ENCODE measurements at places on chromosomes 5 and 9.

DNA sequence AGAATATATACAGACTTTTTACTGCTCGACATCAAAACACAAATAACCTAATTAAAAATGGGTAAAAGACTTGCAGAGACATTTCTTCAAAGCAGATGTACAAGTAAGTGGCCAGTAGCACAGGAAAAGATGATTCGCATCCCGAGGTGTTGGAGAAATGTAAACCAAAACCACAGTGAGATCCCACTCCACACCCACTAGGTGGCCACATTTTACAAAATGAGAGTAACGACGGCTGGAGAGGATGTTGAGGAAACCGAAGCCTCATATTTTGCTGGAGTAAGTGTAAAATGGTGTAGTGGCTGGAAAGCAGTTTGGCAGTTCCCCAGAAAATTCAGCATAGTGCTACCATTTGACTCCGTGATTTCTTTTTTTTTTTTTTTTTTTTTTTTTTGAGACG, 21.3 kb upstream of the GBGT1 start:
- DNase-seq: peak; percentile 84

DNA sequence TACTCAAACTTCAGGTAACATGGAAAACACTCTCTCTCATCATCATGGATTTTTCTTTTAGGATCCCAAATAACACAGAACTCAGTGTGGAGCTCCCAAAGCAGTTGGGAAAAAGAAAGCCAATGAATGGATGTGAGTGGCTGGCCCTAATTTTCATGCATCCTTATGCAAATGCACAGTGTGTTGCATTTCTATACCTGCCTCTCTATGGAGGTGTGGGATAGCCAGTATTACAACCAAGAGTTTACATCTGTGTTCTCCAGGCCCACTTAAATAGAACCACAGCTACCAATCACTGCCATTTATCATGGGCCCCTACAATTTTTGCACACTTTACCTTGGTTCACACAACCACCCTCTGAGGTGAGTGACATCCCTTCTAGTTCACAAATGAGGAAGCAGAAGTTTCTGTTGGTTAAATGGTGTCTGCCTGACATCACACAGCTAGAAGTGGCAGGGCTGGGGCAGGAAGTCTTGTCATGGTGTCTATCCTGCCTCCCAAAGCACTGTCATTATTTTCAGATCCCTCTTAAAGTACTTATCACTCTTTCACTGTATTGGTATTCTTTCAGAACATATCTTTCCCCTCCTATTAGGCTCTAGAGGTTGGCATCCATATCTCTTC, 17.3 kb downstream of the MAMDC2 start:
- no peak for DNase-seq

GRCh38 chr9:12424243-12424642, 268.9 kb upstream of the TYRP1 start:
- no peak for DNase-seq

- DNase-seq: no peak
Observed at GRCh38 chr9:82192211-82192610, 203.6 kb downstream of the SPATA31D1 start.

GRCh38 chr5:88401228-88401627, 132.6 kb upstream of the TMEM161B start:
- peak; percentile 5 for DNase-seq

DNA sequence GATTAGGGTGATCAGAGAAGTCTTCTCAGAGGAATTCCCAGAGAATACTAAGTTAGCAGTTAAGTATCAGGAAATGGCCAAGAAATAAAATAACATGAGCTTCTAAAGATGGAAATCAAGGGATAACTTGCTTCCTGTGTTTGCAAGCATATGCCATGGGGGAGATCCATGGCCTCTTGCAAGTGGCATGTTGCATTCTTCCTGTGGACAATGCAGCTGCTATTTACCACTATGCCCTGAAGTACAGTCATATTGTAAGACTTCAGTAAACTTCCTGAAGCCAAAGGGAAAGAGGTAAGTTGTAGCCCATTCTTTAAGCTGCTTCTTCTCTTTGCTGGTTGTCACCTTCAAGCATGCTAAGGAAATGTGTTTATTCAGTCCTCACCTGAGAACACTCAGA, 154.7 kb upstream of the RUSC2 start:
- no peak for DNase-seq

DNA sequence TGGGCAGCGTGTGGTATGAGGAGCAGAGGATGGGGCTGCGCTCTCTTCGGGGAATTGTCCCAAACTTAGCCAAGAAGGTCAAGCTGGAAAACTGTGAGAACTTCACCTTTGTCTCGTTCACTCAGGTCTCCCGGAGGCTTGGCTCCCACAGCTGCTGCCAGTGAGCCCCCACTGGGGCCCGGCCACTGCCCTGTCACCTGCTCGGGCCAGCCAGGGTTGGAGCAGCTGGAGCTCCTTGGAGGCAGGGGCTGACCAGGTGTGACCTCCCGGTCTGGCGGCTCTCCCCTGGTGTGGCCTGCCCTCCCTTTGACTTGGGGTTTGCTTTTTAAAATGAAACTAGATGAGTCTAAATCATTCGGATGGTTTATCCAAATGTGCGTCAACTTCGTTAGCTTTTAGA, 58.0 kb downstream of the INIP start:
- DNase-seq: no peak

- peak; percentile 2 for DNase-seq
Observed at GRCh38 chr9:102631559-102631958, 363.6 kb upstream of the CYLC2 start.

DNA sequence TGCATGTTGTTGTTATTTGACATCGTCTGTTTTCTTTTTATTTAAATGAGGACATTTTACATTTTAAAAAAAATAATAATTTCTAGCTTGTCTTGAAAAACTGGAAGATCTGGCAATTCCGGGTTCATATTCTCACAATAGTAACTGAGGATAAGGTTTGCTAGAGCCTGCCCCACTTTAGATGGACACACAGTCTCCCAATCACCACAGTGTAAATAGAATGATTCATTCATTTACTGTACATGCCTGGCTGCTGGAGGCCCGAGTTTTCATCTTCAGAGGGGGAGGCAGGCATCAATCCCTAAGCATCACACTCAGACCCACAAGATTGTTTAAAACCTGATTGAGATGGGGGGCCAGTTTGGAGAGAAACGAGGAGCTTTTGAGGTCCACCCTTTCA, 2039.7 kb upstream of the WWC1 start:
- DNase-seq: peak; percentile 9

DNA sequence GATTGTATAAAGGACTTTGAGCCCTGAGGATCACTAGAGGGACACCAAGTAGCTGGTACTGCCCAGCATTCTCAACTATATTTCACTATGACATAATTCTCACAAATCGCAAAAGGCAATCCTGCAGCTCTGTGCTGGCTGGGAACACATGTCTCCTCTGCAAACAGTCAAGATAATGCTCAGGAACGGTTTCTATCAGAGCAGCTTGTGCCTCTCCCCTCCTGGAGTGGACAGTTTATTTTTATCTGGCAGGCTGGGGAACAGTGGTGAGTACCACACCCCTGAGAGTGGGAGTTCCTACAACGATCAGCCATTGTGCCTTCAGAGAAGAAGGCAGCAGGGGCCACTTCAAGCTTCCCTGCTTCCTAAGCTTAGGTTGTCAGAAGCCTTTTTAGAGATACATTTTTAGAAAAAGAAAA, 65.8 kb downstream of the ERAP1 start:
- DNase-seq: no peak

GRCh38 chr9:3161912-3162311, 318.0 kb upstream of the PUM3 start:
- DNase-seq: no peak

- no peak for DNase-seq
Observed at GRCh38 chr5:3778000-3778550, 182.4 kb downstream of the IRX1 start.

DNA sequence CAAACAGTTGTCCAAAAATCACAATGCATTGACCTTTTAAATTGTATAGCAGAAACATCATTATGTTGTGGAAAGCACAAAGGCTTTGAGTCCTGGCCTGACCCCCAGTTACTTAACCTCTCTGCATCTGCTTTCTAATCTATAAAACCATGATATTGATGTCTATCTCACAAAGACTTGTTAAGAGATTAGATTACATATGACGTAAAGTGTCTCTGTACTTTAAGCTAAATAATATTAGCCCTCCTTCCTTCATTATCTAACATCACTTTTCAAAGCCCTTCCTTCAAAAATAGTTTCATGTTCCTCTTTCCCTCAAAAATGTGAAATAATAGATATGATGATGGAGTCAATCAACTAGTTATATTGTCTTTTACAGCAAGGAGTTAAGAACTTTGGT, 3.4 kb downstream of the ADAMTS6 start:
- no peak for DNase-seq

GRCh38 chr5:122996091-122996490, 40.4 kb downstream of the PPIC start:
- no peak for DNase-seq

DNA sequence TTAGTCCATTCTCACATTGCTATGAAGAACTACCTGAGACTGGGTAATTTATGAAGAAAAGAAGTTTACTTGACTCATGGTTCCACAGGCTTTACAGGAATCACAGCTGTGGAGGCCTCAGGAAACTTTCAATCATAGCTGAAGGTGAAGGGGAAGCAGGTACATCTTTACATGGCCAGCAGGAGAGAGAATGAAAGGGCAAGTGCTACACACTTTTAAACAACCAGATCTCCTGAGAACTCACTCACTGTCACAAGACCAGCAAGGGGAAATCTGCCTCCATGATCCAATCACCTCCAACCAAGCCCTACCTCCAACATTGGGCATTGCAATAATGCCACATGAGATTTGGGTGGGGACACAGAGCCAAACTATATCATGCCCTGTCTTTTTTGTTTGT, 3.5 kb upstream of the LCN6 start:
- no peak for DNase-seq

GRCh38 chr9:137244486-137245449, 3.7 kb downstream of the TUBB4B start:
- no peak for DNase-seq

DNA sequence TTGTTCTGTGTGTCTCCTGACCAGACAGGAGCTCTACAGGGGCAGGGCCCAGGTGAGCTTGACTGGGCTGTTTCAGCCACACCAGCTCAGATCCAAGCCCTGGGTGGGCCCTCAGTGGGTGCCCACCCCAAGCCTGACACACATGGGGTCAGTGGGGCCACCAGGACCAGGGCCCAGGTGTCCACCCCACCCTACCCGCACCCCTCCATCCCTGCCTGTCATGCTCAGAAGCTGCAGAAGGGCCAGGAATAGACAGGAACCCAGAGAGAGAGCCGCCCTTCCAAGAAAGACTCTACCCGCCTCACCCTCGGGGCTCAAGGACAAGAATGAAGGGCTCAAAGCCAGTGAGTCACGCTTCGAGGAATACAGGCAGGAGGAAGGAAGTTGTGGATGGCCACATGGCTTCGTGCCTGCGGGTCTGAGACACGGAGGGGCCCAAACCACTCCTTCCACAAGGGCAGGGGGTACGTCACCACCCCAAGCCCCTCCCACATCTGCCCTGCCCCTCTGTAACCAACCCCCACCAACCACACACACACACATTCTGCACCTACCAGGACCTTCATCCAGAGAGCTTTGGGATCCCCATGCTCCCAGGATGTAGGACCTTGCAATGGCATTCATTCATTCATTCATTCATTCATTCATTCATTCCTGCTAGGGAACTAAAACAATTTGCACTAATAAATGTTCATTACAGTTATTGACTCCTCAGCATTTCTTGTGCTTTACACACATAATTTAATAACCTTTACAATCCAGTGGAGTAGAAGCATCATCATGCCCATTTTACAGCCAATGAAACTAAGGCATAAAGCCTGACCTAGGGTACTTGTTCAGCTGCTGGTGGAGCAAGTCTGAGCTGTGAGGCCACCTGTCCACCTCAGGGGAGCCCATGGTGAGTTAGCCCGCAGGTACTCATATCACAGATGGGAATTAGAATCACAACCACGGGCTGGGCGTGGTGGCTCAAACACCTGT, 55.9 kb upstream of the STXBP1 start:
- peak; percentile 95 for DNase-seq

GRCh38 chr5:4860631-4861030, 279.5 kb upstream of the ADAMTS16 start:
- no peak for DNase-seq

All from astrocyte of the hippocampus (primary cell).